ENCODE measurements at places on chromosomes 11 and 22.

DNA sequence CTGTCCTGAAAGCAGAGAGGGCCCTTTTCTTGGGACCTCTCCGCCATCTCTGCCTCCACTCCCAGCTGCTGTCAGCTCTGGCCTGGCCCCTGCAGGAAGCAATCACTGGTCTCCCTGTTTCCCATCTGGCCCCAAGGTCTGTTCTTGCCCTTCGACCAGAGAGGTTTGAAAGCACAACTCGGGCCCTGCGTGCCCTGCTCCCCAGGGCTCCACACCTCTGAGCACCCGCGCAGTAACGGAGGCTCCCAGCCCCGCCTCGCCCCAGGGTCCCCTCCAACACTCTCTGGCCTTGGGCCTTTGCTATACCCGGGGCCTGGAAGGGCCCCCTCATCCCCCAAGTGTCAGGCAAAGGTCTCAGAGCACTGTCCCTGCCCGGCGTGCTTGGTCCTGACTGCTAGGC is 7.8 kb upstream of the CD81 start:
- no peak for DNase-seq

DNA sequence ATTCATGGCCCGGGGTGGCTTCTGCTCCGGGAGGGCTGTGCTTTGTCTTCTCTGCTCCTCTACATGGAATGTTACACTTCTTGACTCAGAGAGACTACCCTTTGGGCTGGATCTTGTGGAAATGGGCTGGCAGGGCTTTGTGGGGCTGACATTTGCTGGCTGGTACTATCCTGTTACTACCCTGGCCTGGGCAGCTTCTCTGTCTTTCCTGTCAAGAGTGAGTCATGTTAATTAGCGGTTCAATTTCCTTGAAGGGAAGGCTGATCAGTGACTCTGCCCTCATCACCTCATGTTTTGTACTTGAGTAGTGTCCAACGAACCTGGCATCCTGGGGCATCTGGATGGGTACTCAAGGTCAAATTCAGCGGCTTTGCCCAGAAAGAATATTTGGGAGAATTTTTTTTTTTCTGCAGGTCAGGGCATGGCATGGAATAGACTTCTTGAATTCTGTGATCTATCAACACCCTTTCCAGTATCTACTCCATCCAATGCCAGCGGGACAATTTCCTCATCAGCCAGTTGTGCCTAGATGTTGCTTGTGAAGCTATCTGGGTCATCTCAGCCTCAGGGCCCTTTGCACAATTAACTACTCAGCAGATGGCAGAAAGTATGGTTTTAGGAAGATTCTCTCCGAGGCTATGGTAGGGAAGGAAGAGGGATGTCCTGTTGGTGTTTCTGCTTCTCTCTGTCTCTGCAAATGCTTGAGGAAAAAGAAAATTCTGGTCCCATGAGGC is 140.5 kb upstream of the PLET1 start:
- DNase-seq = no peak

DNA sequence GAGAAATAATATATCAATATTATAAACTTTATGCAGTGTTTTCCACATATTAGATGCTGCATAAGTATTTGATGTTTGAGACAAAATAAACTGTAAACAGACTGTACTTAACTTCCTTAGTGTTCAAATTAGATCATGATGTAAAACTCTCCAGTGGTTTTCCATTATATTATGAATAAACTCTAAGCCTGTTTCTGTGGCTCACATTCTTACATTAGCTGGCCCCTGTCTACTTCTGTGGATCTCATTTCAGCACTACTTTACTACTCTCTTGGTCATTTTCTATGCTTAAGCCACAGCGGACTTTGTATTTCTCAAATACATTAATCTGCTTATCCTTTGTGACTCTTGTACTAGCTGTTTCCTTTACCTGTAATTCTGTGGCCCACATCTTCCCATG is 55.6 kb downstream of the ARHGEF12 start:
- DNase-seq = no peak

DNA sequence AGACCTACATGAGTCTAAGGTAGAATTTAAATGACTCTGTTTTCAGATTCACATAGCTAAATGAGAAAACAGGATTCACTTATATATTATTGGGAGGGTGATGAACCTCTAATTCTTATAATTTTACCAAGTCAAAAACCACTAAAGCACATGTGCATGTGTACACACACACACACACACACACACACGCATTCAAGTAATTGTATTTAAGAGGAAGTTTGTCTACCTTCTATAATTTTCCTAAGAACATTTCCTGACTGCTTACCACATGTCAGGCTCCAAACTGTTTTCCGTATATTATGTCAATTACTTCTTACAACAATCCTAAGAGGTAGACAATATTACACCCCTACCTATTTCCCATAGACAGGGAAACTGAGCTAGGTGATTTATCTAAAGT is 6.7 kb downstream of the RNF141 start:
- no peak for DNase-seq

GRCh38 chr11:15341587-15341986 is 226.9 kb downstream of the INSC start:
- DNase-seq = no peak
